ENCODE measurements at places on chromosomes 7 and 10. TPM values are rescaled to one million over a fixed set of nuclear protein-coding genes. Genes with fewer than 3 reads are reported as not detected.

GRCh38 chr10:88361995-88362807, 220.9 kb downstream of the RNLS start:
- DNase-seq = no peak

GRCh38 chr7:112193915-112194502, 12.2 kb downstream of the DOCK4 start:
- DNase-seq = no peak

TMEM196 gene
- polyA plus RNA-seq = not detected

DNA sequence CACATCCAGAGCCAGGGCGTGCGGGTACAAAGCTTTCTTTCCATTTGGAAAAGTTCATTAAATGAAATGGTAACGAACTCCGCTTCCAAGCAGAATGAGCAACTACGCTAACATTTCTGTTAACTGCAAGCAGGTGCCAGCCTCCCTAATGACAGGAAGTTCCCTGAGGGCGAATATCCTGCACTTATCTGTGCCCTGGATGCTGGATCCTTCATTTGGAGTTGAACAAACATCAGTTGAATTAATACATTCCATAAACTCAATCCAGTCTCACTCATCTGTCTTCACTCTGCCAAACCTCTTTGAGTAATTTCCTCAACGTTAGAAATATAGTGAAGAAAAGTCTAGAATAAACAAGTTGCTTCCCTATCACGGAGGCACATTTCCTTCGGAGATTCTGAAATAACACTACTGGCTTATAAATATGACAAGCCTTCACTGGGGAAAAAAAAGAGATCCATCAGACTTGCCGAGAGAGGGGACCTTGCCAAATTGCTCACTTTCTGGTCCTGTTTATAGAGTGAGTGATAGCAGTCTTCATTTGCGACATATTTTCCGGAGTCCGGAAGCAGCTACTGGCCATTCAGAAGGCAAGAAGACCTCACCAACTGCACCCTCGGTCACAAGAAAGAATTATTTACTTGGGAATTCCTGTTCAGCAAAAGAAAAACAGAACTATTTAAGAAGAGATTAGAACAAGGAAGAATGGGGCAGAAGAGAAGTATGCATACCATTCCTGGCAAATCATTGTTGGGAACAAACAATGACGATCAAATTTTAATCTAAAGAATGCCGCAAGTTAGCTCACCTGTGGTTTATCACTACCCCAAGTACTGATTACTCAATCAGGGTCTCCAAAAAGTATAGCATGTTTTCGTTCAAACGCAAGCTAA, 196.4 kb downstream of the FAM107B start:
- DNase-seq = no peak

GRCh38 chr10:30437031-30437841, 3.3 kb downstream of the MAP3K8 start:
- DNase-seq = no peak

GRCh38 chr7:18648849-18649758, 153.6 kb downstream of the HDAC9 start:
- DNase-seq = no peak

DNA sequence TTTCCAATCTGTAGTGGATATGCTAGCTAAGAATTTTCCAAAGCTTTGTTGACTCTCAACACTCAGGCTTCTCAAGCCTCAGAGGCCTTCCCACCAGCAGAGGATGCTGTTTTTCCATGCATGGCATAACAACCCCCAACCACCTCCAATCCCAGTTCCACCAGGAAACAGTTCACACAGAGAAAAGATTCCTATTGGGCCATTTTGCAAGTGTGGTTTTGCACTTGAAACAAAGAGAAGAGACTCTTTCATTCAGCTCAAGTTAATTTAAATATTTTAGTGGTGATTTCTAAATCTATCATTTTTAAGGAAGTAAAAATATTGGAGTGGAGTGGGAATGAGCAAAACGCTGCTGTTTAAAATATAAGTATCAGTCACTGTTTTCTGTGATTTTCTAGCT, 105.6 kb upstream of the COL1A2 start:
- DNase-seq = peak; percentile 75

Measured in forelimb muscle (tissue), 1 donor.